Epithelial cell of esophagus (primary cell): ENCODE measurements at places on chromosomes 11 and 22.
A peak's percentile ranks its signal among the peaks of the same experiment; 100 is the strongest.

DNA sequence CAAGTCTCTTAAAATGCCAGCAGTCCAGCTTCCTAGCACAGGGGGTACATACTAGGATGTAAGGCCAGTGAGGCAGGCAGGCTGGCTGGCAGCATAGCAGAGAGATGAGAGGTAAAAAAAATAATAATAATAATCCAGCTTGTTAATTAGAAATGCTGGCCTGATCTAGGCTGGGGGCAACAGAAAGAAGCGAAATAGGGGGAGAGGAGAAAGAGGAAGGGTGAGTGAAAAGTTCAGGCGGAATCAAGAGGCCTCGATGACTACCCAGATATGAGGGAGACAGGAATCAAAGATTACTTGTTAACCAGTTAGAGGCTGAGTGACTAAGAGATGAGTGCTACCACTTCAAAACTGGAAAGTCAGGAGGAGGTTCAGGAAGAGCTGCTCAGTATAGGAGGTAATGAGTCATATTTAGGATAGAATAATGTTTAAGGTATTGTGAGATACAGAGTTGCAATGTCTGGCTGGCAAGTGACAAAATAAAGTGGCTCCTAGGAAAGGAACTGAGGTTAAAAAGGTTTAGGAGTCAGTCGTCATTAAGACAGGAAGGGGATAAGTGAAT is 2.8 kb downstream of the ALKBH8 start:
- peak; percentile 97 for DNase-seq

DNA sequence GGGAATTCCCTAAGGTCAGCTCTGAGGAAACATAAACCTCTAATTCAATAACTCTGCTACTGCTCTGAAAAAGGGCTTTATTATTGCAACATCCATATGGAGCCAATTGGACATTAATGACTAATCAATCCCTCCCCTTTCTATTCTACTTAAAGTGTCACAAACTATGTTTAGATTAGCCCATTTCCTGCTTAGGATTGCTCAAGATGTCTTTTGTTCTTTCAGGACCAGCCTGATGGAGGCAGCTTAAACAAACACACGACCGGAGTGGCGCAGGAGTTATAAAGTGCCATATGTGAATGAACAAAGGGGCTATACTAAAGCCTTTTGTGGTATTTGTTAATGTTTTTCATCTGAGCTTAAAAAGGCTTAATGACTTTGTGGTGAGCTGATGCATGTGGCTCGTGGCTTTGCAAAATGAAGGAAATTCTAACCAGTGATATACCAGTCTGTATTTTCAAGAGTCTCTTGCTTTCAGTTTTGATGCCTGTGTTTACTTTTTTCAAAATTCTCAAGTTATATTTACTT is 354.4 kb downstream of the SOX6 start:
- DNase-seq = peak; percentile 90

DNA sequence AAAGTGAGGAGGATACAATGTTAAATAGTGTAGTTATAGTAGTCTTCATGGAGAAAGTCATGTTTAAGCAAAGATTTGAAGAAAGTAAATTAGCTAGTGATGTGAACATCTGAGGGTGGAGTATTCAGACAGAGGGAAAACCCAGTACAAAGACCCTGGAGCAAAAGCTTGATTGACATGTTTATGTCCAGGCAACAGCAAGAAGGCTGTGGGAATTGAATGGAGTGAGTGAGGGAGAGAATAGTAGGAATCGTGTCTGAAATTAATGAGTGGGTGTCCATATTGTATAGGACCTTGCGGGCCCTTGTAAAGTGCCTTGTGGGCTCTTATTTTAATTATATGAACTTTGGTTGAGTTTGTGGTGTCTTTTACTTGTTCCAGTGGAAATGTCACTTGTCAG is 424.1 kb upstream of the KIRREL3 start:
- no peak for DNase-seq

DNA sequence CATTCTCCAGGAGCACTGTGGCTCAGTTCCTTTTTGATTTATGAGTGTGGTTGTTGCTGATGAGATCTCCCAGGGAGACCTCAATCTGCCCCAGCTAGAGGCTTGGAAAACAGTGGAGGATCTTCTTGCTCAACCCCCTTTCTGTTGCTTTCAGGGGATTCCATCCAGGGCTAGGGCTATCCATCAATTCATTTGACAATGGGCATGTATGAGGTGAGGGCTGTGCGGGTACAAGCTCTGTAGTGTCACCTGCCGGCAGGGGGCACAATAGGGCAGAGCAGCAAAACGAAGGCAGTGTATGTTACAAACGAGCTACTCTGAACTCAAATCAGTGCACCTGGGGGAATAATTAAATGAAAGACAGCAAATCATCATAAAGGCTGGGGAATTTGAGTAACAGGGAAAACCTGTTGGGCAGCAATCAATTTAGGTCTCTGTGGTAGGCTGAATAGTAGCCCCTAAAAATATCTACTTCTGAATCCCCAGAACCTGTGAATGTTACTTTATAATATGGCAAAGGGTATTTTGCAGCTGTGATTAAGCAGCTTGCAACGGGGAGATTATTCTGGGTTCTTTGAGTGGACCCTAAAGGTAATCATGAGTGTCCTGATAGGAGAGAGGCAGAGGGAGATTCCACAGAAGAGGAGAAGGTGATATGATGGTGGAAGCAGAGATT is 170.3 kb upstream of the ZBED5 start:
- DNase-seq = peak; percentile 76

- DNase-seq = peak; percentile 48
Observed at GRCh38 chr22:35154937-35155387, 89.0 kb downstream of the ISX start.
